Activated gamma-delta T cell (primary cell): ENCODE measurements at places on chromosomes 3 and 15.

DNA sequence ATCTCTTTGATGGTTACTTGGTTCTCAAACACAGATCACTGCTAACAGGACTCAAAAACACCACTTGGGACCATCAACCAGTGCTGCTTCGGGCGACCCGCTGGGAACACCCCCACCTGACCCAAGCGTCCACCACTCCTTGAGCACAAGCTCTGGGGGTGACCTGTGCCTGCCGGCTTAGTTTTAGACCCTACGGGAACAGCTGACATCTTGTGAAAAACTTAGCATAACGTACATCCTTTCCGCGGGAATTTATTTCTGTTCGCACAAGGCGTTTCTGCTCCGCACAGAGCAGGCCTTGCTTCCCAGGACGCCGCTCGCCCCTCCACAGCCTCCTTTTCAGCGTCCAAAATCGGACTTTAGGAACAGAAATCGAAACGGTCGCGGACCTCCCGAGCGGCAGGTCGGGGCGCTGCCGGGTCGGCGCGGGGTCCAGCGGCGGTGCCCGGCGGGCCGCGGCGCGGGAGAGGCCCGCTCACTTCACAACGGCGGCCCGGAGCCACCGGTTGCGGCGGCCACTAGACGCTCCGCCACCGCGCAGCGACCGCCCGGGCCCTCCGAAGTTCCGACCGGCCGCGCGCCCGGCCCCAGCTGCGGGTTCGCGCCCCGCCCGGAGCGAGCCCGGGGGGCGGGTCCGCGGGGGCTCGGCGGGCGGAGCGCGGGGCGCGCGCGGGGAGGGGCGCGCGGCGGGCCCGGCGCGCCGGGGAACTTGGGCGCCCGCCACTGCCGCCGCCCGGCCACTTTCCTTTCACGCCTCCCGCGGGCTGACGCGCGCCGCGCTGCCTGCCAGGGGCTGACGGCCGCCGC, 959 bp downstream of the SFMBT1 start:
- DNase-seq, result peak; percentile 63

DNA sequence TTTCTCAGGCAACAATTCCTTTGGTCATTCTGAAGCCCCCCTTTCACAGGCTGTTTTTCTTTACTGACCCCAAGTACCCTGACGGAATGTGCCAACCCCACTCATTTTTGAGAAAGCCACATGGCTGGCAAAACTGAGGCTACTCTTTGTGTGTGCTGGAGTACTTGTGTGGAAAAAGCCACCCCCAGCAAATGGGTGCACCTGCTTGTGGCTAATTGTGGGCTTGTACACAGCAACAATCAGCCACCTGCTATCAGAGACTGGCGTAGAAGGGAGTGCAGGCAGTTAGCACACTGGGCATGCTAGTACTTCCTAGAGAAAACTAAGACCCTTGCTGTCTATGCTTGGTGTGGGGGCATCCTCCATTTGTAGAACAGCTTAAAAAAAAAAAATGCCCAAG, 110.1 kb upstream of the LMOD3 start:
- no peak for DNase-seq

GRCh38 chr3:73716418-73716817, 91.7 kb upstream of the PDZRN3 start:
- DNase-seq, result no peak

DNA sequence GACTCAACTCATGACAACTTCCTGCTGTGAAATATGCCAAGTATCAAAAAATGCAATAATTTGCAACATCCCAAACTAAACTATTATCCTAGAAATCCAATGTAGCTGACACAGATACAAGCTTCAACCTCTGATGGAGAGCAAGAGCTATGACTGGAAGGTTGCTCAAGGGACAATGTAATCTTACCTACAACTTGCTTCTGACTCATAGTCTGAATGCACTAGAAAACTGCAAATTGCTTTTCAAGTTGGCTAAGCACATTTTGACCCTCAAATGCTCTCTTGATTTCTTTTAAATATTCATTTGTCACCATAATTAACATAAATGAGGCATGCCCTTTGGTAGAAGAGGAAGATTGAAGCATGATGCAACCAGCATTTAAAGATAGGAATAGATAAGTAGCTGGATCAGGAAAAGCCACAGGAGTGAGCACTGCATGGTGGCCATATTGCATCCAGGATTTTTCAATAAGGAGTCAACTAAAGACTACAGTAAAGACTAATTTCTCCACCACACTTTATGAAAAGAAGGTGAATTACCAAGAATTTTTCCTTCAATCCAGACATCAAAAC, 630.8 kb upstream of the GBE1 start:
- DNase-seq, result no peak

GRCh38 chr15:39852250-39852649, 67.8 kb downstream of the GPR176 start:
- DNase-seq, result no peak

DNA sequence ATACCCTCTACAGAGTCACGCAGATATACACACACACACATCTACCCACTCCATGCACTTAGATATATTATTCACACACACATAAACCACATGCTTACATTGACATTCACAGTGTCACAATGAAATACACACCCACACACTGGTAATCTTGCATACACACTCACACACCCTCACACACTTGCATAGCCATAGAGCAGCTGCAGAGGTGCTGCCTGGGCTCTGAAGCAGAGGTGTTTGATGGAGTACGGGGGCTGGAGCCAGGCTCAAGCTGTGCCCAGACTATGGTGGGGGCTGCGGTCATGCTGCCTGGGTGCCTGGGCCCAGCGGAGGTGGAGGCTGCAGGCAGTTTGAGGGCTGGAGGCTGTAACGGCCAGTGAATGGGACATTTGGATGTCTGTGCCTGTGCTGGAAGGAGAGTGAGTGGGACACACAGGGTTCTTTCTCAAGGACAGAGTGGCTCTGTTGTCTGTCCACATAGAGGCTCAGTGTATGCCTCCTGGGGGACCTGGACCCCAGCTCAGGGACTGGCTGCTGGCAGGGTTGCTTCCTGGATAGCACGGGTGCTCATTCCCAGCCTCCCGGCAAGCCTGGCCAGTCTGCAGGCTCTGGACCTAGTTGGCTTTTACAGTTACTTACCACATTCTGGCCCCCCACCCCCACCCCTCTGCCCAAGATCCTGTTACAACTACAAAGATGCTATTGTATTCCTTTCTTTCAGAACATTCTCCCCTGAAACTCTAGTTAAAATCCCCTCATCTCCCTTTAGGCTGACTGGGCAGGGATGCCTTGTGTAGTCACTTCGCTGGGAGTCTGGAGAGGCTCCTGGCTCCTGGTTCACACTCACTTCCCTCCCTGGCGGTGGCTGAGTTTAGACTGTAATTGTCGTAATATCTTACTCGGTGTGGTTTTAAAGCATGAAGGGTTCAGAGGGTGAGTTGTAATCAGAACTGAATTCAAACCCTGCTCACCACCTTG, 12.5 kb downstream of the GASK1A start:
- DNase-seq, result no peak

- no peak for DNase-seq
Observed at GRCh38 chr3:13768453-13768852, 111.4 kb downstream of the WNT7A start.

GRCh38 chr3:152376351-152377183, 107.8 kb downstream of the MBNL1 start:
- no peak for DNase-seq

GRCh38 chr3:71022551-71023335, 560.8 kb downstream of the FOXP1 start:
- DNase-seq, result no peak

- DNase-seq, result no peak
Observed at GRCh38 chr3:172824229-172824628, 73.7 kb downstream of the ECT2 start.

DNA sequence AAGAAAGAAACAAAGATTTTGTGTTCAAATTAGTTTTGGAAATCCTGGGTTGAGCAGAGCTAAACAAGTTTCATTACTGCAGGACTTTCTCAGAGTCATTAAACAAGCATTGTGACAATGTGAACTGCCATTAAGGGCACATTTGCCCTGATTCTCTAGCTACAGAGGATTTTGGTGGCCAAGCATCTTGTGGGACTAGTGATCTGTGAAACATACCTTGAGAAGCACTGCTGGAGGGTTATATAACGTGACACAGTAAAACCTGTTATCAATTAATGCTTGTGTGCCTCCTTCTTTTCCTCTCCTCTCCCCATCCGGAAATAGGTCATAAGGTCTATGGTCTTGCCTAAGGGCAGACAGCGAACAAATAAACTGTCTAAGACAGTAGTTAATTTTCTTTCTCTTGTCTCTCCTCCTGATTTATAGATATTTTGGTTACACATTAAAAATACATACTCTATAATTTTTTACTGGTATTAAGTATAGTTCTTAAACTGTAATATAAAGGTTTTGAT, 167.3 kb upstream of the NANOGP8 start:
- no peak for DNase-seq

DNA sequence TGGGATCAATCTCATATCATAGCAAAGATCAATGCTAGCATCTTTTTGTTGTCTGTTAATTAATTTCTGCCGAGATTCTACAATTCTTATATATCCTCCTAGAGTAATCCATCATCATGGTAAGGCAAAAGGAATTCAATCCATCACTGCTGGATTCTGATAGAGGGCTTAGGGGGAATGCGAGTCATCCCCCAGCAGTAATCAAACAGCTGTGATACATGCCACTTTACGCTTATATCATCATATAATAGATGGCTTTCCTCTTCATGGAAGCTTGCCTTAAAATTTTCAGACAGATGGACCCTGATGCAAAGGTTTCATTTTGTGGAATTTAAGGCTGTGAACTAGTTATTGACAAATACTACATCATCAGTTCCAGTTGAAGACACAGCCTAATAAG, 645.9 kb downstream of the CADM2 start:
- DNase-seq, result no peak

GRCh38 chr3:187186801-187187421, 10.4 kb upstream of the RTP1 start:
- DNase-seq, result no peak

DNA sequence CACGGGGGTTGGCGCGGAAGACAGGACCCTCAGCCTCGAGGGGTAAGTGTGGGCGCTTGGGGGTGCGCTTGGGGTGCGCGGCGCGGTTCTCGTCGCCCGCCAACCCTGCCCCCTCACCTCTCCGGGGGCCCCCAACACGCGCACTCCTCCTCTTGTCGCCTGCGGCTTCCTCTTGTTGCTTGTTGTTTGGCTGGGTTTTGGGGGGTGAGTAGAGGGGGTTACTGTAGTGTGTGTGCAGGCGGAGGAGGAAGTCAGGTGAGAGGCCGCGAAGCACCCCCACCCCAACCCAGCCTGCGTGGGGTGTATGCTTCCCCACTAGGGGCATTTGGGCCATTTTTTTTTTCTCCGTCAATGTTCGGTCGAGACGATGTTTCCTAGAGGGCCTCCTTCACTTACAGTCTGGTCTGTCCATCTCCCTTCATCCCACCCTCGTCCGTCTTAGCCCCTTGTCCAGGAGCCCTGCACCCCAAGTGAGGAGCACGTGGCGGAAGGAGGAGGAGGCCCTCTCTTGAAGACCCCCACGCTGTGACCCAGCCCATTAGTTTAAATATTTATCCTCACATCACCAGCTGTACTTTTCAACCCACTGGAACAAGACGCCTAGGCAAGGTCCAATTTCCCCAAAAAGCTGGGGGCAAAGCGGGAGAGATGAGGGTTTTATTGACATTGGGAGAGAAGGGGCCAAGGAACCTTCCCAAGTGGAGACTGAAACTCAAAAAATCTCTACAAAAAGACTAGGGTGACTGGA, 20.4 kb upstream of the SATB1 start:
- DNase-seq, result peak; percentile 72

DNA sequence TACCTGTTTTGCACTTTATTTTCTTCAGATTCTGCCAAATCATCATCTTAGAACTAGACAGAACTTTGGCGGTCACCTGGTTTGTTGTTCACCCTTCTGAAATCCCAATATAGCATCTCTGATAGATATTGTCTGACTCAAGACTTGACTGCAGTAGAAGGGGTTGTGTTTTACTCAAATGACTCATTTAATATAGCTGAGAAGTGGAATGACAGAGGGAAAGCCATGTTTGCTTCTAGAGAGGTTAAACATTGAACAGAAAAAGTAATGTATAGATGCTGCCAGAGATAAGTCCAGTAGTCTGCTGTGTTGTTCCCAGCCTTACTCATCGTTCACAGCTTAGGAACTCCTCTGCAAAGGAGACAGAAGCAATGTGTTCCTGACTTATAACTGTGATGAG, 402.0 kb downstream of the AGBL1 start:
- DNase-seq, result no peak

DNA sequence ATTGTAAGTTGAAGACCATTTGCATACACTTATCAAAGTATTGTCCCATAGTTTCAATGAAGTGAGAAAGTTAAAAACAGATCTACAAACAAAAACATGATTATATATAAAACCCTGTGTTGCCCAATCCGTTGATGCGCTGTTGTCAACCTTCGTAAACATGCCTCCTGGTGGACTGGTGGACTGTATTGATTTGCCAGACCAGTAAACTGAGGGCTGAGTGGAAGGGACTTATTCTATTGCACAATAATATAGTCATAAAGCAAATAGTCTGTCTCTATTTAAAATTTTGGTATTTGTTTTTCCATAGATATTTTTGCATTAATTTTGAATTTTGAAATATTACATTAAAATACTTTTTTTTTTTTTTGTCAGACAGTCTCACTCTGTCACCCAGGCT, 102.5 kb downstream of the GAP43 start:
- DNase-seq, result no peak

DNA sequence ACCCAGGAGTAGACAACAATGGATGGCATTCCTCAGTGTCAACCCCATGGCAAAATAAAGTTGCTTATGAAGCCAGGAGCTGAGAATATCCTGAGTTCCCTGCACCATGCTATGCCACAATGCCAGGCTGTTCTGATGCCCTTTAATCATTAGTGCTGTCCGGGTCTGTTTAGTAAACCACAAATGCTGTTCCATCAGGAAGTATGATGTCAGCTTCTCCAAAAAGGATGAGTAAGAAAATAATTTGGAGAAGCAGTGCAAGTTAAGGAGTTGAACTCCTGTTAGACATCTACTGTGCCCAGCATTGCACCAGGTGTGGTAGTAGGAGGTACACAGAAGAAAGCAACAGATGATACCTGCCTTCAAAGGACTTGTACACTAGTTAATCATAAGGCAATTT, 67.9 kb upstream of the GUCA1C start:
- DNase-seq, result no peak

DNA sequence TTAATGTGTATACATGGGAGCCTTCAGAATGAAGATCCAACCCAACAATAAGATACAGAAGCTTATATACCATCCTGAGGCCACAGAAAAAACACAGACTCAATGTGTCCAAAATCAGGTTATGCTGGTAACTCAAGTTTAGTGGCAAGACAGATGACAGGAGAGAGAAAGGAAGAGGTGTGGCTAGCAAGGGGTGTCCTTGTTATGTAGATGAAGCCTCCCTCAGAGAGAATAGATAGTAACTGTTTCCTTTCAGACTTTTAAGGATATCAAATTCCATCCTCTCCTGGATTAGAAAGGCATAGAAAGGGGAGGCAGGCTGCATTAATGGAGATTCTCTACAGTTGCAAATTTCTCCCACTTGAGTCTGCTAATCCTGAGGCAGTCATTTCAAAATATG, 447.4 kb downstream of the GABRB3 start:
- DNase-seq, result no peak

GRCh38 chr3:54126551-54126950, 4.2 kb downstream of the CACNA2D3 start:
- no peak for DNase-seq

GRCh38 chr3:151592287-151592686, 131.4 kb upstream of the IGSF10 start:
- no peak for DNase-seq
